Activated CD4-positive, CD25-positive, alpha-beta regulatory T cell treated with anti-CD3 and anti-CD28 coated beads, Interleukin-2, amount 50 U/mL, for 16 hours (primary cell): ENCODE measurements at places on chromosomes 2 and 18.

DNA sequence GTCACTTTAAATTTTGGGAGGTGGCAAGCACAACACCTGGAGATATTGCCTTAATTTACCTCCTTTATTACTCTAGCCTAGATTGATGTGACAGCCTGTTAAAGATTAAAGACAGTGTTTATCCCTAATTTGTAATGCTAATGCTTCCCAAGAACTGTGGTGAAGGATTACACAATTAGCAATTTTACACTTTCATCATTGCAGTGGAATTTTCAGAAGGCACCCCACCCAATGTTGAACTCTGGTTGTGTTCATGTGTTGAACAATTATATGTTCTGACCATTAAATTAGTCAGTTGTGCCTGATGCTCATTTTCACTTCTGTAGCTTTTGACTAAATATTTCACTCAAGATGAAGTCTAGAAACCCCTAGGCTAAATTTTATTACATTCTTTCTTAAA, 317.1 kb upstream of the CWC22 start:
- DNase-seq, result no peak

GRCh38 chr2:203774760-203775159, 68.3 kb downstream of the CD28 start:
- no peak for DNase-seq

DNA sequence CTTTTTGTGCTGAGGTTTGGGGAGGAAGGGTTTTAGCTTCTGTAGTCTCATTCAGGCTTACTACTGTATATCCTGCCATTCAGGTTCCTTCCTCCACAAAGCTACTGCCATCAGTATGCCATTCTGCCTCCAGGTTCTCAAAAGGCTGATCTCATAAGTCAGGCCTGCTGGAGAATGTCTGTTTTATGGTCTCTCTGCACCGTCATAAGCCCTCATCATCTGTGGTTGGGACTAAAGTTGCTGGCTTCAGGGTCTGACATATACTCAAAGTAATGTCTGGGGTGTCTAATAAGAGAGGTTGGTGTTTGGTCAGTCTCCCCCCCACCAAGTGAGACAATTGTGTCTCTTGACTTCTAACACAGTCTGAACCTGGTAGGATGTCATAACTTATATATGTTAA, 36.2 kb upstream of the CCBE1 start:
- no peak for DNase-seq

DNA sequence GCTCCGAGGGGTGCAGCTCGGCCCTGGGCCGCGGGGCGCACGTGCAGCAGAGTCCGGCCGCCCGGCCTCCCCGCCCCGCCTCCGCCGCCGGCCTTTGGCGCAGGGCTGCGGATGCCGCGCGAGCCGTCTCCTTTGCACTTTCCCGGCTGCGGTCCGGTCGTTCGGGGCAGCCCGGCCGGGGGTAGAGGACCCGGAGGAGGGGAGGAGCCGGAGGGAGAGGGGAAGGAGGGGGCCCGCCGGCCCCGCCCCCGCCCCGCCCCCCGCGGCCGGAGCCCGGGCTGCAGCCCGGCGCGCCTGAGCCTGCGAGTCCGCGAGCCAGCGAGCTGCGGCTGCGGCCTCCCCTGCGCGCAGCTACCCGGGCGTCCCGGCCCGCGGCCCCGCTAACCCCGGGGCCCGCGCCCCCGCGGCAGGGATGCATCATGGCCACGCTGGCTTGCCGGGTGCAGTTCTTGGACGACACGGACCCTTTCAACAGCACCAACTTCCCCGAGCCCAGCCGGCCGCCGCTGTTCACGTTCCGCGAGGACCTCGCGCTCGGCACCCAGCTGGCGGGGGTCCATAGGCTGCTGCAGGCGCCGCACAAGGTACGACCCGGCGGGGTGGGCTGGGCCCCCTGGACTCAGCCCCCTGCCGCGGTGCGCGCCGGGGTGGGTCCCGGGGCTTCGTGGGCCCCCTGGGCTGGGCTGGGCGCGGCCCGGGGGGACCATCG, at the start of gene FHOD3:
Gene FHOD3 (plus strand): TSS at position 297 of the 709 bp plus-strand sequence. CDS start 123 bp downstream, at position 420.
- no peak for DNase-seq

- no peak for DNase-seq
These were observed 44.5 kb upstream of the SEMA4C start for GRCh38 chr2:96914332-96914731.

GRCh38 chr2:133773854-133774653, 205.8 kb upstream of the NCKAP5 start:
- no peak for DNase-seq

GRCh38 chr2:123993728-123994323, 31.3 kb upstream of the CNTNAP5 start:
- no peak for DNase-seq

- no peak for DNase-seq
These were observed 80.7 kb downstream of the LYPD1 start for GRCh38 chr2:132589111-132589830.

DNA sequence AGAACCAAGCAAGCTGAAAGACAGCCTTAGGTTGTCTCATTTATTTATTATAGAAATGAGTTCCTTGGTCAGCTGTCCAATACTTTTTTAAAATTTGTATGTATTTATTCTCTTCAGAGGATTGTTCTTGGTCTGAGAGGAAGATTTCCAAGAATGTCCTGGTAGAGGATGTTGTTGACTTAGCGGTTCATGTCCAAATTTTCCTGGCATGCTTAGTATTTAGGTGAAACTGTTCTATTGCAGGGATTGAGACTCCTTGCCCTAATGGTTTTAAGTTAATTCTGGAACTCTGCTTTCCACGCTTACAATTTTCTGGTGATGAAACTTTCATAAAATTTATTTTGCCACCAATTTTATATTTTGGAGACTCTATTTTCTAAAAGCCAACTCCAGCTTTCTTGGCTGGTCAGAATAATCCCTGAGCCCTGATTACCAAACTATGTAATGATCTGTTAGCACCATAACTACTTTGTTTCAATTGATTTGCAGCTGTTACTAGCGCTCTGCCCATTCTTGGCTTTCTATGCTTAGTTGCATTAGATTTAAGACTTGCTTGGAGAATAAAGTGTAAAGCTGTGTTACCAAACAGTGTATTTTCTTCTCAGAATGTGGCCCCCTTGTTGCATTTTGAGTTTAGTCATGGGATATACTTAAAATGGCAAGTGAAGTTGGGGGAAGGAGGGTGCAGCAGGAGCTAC, 1868.8 kb upstream of the CELF4 start:
- DNase-seq, result no peak

DNA sequence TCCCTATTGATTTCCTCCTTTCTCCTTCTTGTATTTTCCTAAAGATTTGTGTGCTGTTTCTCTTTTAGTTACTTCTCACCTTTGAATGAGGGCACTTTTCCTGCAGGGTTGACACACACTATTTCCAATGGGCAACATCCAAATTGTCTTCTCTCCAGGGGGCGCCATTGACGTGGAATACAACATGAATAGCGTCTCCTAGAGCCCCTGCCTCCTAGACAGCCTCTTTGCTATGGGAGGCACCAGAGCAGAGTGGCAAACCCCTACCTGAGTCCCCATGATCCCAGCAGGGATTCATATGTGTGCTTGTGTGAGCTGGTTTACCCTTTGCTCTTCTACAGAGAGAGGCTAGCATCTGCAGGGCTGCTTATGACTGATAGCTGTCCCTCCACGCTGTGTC, 61.3 kb upstream of the ITSN2 start:
- peak; percentile 21 for DNase-seq

DNA sequence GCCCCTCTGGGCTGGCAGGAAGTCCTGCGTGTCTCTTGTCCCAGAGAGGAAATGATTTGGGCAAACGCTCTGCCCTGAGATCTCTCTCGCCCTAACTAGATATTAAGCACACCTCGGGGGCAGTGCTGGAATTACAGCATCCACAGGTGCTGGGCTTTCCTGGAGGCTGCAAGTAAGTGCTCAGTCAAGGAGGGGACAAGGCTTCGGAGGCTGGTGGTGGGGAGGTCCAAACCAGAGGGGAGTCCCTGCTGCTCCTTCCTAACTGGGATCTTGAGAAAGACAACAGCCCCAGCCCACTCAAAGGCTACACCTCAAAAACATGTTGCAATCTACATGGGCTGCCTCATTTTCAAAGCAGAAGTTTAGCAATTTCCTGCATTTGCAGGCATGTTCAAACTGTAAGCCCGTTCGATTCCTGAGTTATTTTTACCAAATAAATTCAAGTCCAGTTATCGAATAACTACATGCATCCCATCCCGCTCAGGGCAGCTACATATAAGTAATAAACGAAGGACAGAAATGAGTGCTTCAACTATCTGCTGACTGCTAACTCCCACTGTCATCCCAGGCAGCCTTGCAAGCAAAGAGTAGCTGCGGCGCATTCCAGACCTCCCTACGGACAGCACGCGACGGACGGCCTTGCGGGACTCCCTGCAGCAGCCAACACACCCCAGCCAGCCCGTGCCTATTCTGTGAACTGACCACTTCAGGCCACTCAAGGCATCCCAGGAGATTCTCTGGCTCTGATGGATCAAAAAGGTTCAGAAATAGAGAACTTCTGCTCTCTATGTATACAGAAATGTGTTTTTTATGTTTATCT, 27.5 kb downstream of the ZNF516 start:
- no peak for DNase-seq
